ENCODE measurements at places on chromosomes 11 and 22. TPM values are rescaled to one million over a fixed set of nuclear protein-coding genes. Genes with fewer than 3 reads are reported as not detected.

The CADM1 gene
- total RNA-seq: 22.2 TPM

The OR5A2 gene
- total RNA-seq: not detected

The DDX17 gene
- total RNA-seq: 86.7 TPM

The CEP126 gene
- 3.4 TPM for total RNA-seq

The HTR3A gene
- total RNA-seq: not detected

The SHANK2 gene
- total RNA-seq: 8.5 TPM

The KREMEN1 gene
- total RNA-seq: 2.6 TPM

The TSGA10IP gene
- not detected for total RNA-seq

The OR8G5 gene
- total RNA-seq: not detected

The RFPL2 gene
- not detected for total RNA-seq

The CDPF1 gene
- total RNA-seq: 10.4 TPM

The EFCAB6 gene
- 0.34 TPM for total RNA-seq

The CHST1 gene
- 1.4 TPM for total RNA-seq

The GPR83 gene
- 0.06 TPM for total RNA-seq

The OR2AG1 gene
- not detected for total RNA-seq

The LUZP2 gene
- not detected for total RNA-seq

The OR9I1 gene
- total RNA-seq: not detected

The NRIP3 gene
- total RNA-seq: 0.98 TPM

The C11orf91 gene
- 0.85 TPM for total RNA-seq

The RASGRP2 gene
- total RNA-seq: 0.88 TPM

The GDPD5 gene
- 8.9 TPM for total RNA-seq

The PLAAT5 gene
- total RNA-seq: not detected

The AGBL2 gene
- 1.7 TPM for total RNA-seq

The KCNE3 gene
- total RNA-seq: not detected

The CARD16 gene
- total RNA-seq: not detected

The CNTN5 gene
- total RNA-seq: not detected

The DYNC2H1 gene
- 5.8 TPM for total RNA-seq

The GALR3 gene
- not detected for total RNA-seq

The PRR33 gene
- not detected for total RNA-seq

The VSIG2 gene
- not detected for total RNA-seq

The SLC22A6 gene
- not detected for total RNA-seq
